ENCODE measurements at places on chromosomes 6 and 20. TPM values are rescaled to one million over a fixed set of nuclear protein-coding genes. Genes with fewer than 3 reads are reported as not detected.

DNA sequence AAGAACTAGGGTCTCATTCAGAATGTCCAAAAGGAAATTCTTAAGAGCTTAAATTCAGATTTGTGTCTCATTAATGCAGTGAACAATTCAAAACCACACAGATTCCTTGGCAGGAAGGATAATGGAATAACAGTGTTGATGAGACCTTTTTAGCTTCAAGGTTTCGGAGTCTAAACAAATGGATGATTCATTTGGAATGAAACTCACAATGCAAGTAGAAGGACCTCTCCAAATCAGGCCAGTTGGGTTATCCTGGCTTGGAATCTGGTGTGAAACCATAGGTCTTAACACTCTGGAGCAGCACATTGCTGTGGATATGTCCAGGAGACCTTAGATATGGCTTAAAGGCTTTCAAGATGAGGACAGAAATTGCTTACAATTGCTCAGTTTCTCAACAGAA lies 44.9 kb downstream of the KCTD20 start:
- no peak for DNase-seq

KIF25 gene
- 0.49 TPM for polyA plus RNA-seq

DNA sequence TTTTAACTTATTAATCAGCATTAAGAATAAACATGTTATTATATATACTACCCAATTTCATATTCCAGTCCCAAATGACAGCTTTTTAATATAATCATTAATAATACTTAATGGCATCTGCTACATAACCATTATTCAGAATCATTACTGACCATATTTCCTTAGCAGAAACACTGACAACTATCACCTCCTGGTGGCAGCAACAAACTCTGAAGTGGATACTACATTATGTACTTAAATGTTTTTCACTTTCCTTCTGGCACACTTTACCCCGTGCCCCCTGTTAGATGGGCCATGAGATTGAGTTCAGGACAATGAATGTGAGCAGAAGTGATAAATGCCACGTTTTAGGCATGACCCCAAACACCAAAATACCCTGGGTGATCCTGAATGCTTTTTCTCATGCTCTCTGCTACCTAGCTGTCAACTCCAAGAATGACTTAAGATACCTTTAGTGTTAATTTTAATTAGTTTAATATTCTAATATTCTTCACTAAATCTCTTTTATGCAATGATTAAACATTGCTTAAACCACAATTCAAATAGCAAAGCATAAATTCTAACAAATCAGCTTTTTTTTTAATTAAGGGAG lies 77.1 kb downstream of the LMBRD1 start:
- DNase-seq = peak; percentile 2

DNA sequence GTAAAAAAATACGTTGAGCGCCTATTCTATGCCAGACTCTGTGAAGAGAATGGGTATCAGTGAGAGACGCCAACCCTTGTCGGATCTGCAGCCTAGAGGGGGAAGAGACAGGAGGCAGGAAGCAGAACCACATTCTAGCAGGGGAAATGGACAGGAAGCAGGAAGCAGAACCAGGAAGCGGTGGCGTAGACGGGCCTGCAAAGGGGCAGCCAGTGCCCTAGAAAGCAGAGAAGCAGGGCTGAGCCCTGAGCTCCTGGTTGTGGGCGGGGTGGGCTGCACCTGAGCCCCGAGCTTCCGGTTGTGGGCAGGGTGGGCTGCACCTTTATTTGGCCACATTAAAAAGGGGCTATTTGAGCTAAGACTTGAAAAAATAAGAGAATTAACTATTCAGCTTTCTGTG lies 71.9 kb downstream of the FAM120B start:
- DNase-seq = no peak

GLP1R gene
- not detected for polyA plus RNA-seq

- no peak for DNase-seq
Observed at GRCh38 chr20:59159091-59159490, 4.5 kb upstream of the ZNF831 start.

COL12A1 gene
- 7.5 TPM for polyA plus RNA-seq

BMP6 gene
- polyA plus RNA-seq = 8.4 TPM

SLC35A1 gene
- 13.6 TPM for polyA plus RNA-seq

PGC gene
- not detected for polyA plus RNA-seq

- DNase-seq = no peak
Observed at GRCh38 chr6:18076231-18076630, 46.2 kb downstream of the NHLRC1 start.

DNA sequence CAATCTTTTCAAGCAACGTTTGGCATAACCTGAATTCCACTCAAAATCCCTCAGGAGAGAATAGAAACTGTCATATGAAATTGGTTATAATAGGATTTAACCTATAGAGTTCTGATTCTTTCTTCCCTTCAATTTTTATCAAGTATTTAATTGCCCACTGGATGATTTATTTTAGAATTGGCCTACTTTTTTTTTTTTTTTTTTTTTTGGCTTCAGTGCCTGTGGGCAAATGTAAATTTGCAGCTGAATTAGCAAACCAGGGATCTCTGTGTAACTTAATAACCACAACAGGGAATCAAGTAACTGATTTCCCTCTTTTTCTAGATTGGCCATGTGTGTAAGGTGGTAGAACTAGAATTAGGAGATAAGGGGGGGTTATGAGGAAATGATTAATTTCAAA lies 157.0 kb downstream of the SOX4 start:
- DNase-seq = no peak

GRCh38 chr20:62924442-62925075 lies 1.7 kb downstream of the DIDO1 start:
- DNase-seq = no peak

CRISP3 gene
- not detected for polyA plus RNA-seq

GRCh38 chr6:39453241-39453640 lies 130.7 kb upstream of the KCNK16 start:
- DNase-seq = no peak

RGS17 gene
- polyA plus RNA-seq = 2.5 TPM

BYSL gene
- 66.9 TPM for polyA plus RNA-seq

GRCh38 chr20:1946762-1947534 lies 46.9 kb downstream of the PDYN start:
- DNase-seq = no peak

DNA sequence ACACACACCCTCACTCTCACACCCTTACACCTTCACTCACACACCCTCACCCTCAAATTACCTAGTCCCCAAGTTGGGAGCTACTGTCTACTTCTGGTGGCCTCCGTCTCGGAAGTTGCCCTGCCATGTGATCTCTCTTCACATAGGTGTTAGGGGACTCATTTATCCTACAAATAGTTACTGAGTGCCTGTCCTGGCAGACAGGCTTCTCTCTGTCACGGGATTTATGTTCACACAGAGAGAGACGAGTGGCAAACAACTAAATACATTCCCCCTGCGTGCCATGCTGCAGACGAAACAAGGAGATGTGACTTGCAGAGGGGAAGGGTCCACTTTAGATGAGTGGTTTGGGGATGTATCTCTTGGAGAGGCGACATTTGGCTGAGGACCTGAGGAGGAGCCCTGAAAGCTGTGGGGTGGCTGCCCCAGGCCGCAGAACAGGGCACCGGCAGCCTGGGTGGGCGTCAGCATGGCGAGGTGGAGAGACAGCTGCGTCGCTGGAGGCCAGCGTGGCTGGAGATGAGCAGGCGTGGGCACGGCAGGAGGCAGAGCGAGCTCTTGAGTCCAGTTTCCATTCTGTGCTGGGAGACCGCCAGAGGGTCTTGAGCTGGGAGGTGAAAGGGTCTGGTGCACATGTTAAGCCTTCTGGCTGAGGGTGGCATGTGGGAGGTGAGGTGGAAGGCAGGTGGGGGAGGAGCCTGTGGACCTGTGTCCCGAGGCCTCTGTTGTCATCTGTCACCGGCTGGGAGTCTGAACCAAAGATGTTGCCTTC lies 17.2 kb downstream of the DYNLT1 start:
- DNase-seq = no peak

GRCh38 chr6:47195011-47195650 lies 114.6 kb downstream of the TNFRSF21 start:
- no peak for DNase-seq

OLIG3 gene
- not detected for polyA plus RNA-seq
